Activated gamma-delta T cell treated with Interleukin-2 at 50 U/mL for 16 hours (primary cell): ENCODE measurements at places on chromosomes 11 and 22.

DNA sequence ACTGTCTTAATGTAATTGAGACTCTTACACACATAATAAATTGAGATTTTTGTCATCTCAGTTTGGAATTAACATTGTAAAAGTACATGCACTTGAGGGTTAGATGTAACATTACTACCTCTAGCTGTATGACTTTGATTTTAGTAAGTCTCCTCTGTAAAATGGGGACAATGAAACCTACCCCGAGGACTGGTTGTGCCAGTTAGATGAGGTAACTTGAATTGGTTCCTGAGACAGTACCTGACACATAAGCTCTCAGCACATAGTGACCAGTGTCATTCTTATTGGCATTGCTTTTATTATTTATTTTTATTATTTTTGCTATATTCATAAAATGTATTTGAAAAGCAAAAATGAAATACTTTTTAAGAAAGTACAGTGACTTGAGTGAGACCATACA lies 114.8 kb downstream of the TEAD1 start:
- no peak for DNase-seq

DNA sequence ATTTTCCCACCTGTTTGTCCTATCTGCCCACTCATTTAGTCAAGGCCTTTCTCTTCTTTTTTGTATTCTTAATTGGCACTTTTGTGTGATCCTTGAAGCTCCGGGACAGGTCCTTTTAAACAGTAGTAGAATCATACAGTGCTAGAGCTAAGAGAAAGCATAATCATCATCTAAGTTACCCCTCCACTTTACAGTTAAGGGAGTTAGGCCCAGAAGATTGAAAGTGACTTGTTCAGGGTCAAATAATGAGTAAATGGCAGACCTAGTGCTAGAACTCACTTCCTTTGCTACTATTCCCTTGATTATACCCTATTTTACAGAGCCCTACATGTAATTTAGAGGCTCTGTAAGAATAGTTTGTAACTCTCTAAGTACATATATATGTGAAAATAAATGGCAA lies 2.5 kb downstream of the USP47 start:
- no peak for DNase-seq

DNA sequence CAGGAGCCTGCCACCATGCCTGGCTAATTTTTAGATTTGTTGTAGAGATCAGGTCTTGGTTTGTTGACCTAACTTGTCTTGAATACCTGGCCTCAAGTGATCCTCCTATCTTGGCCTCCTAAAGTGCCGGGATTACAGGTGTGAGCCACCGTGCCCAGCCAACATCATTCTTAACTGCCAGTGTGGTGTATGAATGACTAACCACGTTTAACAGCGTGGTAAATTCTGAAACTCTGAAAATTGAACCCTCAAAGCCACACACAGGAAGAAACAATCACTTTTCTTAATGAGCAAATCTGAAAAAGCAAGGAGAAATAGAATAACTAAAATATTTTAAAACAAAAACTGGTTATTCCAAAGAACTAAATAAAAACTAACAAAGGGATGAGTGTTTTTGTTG lies 7.4 kb downstream of the TMEM9B start:
- DNase-seq = no peak

- DNase-seq = no peak
These were observed 63.5 kb upstream of the CSNK2A3 start for GRCh38 chr11:11416502-11416901.

DNA sequence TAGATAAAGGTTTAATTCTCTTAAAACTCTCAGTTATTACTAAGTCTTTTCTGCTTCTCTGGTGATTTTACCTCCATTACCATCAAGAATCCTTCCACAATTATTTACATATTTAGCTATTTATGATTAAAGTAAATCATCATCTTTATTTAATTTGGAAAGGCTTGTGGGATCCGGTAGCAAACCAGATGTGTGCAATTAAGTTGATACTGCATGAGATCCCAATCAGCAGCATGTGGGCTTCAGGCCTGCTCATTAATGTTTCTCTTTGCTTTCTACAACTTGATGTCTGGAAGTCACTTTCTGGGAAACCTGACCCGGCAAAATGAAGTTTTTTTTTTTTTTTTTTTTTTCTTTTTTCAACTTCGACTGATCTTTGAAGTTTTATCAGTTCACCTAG lies 558.4 kb upstream of the ANO5 start:
- DNase-seq = no peak

DNA sequence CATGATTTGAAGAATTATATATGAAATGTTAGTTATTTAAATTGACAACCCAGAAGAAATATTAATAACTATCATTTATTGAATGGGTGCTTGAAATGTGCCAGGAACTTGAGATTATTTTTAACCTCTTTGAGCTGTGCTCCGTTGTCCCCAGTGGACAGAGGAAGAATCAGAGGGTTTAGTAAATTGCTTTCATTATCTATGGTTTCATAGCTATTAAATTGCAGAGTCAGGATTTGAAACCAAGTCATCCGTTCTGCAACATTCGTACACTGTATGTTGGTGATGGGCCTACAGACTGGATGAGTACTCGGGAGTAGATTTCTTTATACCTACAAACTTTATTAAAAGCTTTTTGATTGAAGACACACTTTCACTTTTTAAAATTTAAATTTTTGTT lies 4.9 kb downstream of the HSD17B12 start:
- no peak for DNase-seq

DNA sequence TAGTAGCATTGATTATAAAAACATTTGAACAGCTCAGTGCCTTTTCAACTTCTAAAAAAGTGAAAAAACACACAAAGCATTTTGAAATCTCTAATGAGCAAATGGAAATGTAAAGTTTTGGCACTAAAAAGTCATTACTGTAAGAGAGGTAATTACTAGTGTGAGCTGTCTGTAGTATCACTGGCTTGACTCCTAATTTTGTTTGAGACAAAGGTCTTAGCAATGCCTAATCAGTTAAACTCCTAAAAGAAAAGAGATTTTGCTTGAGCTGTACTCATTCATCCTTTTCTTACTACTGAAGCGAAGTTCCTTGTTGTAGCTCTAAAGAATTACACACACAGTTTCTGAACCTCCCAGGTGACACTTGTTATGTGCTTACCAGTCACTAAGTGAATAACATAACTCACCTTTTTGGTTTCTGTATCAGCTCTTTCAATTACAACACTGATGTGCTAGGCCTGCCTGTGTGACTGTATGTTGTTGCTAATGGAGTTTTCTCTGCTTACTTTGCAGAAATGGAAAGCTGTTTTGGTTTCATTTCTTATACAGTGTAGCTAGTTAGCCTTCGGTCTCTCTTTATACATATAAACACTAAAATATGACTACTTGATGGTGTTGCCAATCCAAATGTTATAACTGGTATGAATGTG lies 924.4 kb upstream of the TENM4 start:
- no peak for DNase-seq

DNA sequence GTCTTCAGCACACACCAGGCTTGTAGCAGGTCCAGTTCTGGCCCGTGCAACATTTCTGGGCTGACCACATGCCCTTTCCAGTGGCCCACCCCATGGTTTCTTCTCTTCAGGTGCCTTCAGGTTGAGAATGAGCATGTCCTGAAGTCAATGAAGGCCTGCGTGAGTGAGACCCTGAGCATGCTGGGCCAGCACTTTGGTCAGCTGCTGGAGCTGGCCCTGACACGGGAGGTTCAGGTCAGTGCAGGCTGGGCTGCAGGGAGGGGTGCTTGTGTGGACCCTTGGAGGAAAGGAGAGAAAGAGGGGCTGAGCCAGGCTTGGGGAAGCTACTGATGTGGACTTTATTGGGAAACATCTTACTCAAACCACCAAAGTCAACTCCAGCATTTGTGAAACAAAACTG lies 63.5 kb downstream of the INSC start:
- no peak for DNase-seq

DNA sequence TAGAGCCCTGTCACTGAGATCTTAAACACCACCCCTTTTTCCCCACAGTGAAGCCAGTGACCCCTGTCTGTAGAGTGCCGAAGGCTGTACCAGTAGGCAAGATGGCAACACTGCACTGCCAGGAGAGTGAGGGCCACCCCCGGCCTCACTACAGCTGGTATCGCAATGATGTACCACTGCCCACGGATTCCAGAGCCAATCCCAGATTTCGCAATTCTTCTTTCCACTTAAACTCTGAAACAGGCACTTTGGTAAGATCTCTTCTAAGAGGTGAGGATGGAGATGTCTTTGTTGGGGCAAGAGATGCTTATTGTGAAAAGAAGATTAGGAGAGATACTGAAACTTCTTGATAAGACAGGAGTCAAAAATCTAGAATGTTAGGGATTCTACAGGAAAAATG lies 75.9 kb downstream of the JAM3 start:
- no peak for DNase-seq

- no peak for DNase-seq
These were observed 14.7 kb upstream of the ARHGAP8 start for GRCh38 chr22:44737406-44738346.
